Cortex of kidney (tissue), 1 donor: ENCODE measurements at places on chromosomes 5 and 9.

DNA sequence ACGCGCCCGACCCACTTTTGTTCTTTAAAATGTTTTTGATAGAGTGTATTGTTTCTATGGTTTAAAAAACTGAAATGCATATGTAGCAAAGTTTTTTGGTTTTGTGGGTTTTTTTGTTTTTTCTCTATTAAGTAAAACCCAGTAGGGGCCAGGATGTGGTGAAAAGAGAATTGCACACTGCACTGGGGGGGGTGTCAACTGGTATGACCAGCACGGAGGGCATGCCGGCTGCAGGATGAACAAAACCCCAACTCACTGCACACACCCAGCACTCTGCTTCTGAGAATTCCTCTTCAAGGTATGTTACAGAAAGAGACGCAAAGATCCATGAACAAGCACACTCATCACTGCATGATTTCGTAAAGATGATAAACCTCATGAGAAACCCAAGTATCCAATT, 75.0 kb downstream of the STK10 start:
- DNase-seq: no peak

DNA sequence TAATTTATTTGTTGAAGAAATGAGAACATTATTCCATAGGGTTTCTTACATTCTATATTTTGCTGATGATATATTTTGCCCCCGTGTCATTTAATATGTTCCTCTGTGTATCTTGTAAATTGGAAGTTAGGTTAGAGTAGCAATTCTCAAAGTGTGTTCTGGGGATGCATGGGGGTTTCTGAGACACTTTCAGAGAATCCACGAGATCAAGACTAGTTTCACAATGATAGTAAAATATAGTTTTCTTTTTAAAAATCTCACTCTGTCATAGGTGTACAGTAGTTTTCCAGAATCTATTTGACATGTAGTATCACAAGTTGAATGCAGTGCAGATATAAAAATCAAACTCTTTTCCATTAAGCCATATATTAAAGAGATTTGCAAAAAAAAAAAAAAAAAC, 488.6 kb upstream of the SGCD start:
- no peak for DNase-seq

DNA sequence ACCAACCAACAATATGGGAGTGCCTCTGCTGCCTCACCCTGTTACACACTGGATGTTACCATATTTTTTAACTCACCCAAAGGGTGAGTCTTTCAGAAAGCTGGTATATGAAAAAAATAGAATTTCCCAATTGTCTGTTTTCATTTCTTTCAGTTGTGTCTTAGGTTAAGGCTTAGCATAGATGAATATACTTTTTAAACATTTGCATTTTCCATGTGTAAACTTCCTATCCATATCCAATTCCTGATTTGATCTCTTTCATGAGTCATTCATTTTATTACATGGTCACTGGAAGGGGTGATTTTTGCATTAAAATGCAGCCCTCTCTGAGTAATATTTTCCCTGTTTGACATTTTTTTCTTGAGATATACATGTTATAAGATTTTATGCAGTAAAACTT, 406.5 kb downstream of the SEMA5A start:
- no peak for DNase-seq

DNA sequence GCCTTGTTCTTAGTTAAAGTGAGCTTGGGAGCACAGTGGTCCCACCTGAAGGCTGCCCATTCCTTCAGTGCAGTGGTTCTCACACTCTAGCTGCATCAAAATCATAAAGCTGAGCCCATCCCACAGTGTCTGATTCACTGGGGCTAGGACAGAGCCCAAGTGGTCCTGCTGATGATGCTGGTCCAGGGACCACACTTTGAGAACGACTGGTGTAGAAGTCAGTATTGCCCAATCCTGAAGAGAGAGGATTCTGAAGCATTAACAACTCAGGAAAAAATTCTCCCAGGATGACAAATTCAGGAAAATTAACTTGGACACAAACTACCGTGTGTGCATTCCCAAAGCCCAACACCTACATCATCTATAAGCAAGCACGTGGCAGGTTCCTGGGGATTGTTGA, 176.2 kb downstream of the GABBR2 start:
- no peak for DNase-seq

DNA sequence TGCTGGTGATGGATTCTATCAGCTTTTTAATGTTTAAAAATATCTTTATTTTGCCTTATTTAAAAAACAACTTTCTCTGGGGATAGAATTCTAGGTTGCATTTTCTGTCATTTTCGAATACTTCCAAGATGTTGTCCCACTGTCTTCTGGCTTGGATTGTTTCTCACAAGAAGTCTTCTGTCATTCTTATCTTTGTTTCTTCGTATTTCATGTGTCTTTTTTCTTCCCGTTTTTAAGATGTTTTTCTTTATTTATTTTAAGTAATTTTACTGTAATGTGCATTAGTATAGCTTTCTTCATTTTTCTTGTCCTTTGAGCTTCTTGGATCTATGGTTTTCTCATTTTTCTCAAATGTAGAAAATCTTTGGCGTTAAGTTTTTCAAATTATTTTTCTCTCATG, 19.1 kb downstream of the STX17 start:
- DNase-seq: no peak

GRCh38 chr9:118094387-118094786, 390.2 kb downstream of the TLR4 start:
- DNase-seq: no peak
